ENCODE measurements at places on chromosomes 2 and 18.

GRCh38 chr2:65662654-65663432, 230.4 kb upstream of the SPRED2 start:
- no peak for DNase-seq

DNA sequence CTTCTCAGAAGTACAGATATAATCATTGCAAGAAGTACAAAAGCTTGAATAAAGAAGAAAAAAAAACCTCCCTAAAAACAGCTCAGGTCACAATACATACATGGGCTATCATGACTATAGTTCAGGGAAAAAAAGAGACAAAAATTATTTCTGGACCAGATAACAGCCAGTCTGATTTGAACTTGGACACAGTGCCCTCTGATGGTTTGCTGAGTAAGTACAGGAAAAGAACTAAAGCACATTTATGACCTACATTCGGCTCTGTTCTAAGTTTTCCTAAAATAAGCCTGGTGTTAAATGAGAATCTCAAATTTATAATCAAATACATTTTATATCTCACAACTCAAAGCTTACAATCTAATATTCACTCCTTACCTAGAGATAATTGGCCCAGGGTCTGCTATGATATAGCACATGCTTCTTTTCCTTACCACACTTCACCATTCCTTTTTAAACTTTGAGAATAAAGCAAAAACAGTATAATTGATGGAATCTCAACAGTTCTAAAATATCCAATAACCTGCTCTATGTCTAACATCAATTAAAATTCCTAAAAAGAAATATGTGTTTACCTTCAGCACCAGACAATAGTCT, 81.1 kb downstream of the RAPH1 start:
- peak; percentile 45 for DNase-seq

DNA sequence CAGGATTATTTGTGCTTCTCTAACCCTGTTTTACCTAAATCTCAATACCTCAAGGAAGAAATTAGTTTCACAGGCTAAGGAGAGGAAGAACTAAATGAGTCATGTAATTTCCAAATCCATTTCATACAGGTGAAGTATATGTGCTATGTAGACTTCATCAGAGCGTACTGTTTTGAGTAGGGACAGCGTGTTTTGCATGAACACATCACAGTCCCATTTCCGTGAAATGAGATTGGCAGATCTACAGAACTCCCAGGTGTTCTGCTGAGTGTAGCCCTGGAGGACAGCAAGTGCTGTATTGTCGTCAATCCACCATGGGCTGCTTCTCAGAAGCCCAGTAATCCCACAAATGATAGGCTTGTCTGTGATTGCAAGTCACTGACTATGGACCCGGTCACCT, 97.7 kb downstream of the XRCC5 start:
- DNase-seq, result no peak

GRCh38 chr2:127707890-127708648, 6.8 kb downstream of the SFT2D3 start:
- no peak for DNase-seq

GRCh38 chr2:216233281-216233995, 124.3 kb downstream of the XRCC5 start:
- DNase-seq, result no peak

- no peak for DNase-seq
These were observed 28.8 kb upstream of the FBXO11 start for GRCh38 chr2:47935071-47935470.

DNA sequence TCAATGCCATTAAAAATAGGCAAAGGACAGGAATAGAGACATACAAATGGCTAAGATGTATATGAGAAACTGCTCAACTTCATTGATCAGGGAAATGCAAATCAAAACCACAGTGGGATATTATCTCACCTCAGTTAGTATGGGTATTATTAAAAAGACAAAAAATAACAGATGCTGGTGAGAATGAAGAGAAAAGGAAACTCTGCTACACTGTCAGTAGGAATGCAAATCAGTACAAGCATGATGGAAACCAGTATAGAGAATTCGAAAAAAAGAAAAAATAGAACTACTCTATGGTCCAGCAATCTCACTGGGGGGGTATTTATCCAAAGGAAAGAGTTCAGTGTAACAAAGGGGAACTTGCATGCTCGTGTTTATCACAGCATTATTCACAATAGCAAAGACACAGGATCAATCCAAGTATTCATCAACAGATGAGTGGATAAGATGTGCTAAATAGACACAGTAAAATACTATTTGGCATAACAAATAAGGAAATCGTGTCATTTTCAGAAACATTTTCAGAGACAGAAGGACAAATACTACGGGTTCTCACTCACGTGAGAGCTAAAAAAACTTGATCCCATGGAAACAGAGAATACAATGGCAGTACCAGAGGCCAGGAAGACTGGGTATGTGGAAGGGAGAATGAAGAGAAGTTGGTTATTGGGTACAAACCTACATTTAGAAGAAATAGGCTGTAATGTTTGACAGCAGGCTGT, 60.6 kb downstream of the CCDC74A start:
- DNase-seq, result no peak

DNA sequence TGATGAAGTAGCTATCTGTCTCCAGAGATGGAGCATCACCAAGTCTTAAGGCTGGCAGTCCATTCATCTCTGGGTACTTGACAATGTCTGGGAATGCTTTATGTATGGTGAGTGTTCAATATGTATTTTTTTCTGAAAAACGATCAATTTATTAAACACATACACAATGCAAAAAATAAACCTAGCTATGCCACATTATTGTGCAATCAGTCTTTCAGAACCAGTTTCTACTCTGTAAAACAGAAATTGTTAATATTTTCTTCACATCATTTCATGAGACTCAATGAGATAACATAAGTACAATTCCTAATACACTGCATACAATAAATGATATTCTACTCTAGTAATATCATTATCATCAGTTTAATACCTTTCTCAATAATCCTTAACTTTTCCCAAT, 122.5 kb downstream of the PIGN start:
- DNase-seq, result no peak

GRCh38 chr18:78979056-78979729, 425 bp upstream of the SALL3 start:
- DNase-seq, result no peak

- no peak for DNase-seq
These were observed 10.9 kb downstream of the ALS2 start for GRCh38 chr2:201769666-201770373.

DNA sequence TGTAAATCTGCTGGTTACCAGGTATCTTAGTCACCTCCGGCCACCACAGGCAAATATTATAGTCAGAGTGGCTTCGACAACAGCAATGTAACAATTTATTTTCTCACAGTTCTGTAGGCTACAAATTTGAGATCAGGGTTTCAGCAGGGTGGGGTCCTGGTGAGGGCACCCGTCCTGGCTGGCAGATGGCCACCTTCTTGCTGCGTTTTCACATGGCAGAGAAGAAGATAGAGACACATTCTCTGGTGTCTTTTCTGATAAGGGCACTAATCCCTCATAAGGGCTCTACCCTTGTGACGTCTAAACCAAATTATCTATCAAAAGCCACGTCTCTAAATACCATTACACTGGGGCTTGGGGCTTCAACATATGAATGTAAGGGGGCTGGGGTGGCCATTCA, 843.2 kb upstream of the FANCL start:
- no peak for DNase-seq

DNA sequence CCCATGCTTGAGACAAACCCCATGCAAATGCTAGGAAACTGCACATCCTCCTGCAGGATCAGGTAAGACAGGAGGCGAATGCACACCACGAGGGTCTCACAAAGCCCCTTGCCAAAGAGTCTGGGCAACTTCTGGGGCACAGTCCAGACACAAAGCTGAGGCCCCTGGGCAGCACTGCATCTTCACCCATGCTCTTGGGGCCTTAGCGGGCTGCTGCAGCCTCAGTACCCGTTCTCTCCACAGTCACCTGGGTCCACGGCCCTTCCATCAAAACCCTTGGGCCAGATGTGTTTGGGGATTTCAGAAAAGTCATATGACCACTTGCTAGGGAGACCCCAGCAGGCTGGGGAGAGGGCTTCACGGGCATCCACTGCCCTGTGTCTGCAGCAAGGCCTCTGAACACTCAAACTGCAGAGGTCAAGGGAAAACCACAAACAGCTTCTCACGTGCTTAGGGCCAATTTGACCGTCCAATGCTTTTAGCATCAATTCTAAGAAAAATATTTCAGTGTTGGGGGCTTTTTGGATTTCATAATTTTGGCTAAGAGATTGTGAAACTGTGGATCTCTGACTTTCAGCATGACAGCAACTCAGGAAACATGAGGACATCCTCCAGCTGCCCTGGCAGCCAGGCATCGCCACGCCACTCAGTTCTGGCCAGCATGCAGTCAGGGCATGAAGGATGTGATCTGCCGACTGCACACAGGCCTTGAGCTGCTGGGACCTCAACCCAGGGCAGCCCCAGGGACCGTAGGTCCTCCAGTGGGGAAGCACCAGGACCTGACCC, 20.0 kb downstream of the PASK start:
- no peak for DNase-seq

- no peak for DNase-seq
These were observed 1260.9 kb upstream of the NRXN1 start for GRCh38 chr2:52292801-52293200.

GRCh38 chr2:134452042-134452733, 198.3 kb downstream of the MGAT5 start:
- DNase-seq, result no peak

GRCh38 chr2:11552260-11552638, 18.4 kb downstream of the GREB1 start:
- no peak for DNase-seq

- peak; percentile 53 for DNase-seq
These were observed 68.7 kb downstream of the MTHFD2 start for GRCh38 chr2:74267068-74267467.

DNA sequence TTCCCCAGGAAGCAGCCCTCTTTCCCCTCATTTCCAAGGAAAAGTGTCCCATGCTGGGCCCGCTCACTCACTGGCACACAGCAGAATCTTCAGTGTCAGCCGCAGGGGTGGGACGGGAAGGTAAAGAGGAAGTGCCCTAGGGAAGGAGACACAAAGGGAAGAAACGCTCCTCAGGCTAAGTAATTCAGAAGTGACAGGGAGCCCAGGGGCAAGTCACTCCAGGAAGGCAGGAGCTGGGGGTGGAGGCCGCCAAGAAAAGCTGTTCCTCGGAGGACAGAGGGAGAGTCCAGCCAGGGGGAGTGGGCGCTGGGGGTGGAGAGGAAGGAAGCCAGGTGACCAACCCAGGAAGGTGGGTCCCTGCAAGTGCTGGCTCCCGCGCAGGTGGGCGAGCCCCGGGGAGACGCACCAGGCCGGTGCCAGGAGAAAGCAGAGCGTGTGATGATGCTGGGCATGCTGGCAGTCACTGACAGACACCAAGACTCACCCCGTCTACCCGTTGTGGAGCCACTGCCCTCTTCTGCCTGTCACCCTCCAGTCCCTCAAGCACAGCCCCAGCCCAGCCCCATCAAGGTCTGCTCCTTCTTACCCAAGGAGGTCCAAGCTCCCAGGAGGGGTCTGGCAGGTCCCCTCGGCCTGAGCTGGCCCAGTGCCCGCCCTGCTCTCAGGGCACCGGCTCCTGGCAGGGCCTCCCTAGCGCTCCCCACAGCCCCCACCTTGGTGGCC, 21.7 kb downstream of the HDAC4 start:
- no peak for DNase-seq

GRCh38 chr2:152565884-152566727, 151.2 kb downstream of the PRPF40A start:
- DNase-seq, result no peak

DNA sequence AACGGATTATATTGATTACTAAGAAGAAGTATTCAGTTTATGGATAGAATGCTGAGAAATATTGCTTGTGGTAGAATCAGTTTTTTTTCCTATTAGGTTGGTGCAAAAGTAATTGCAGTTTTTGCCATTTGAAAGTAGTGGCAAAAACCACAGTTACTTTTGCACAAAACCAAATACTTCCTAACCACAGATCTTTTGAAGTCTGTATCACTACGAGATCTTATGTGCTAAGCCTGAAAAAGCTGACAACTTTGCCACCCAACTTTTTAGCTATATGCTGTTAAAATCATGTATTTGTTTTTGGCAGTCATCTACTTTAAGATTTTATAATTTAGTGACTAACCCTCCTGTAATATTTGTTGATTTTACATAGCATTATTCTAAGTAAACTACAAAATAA, 24.6 kb downstream of the DNAJC10 start:
- DNase-seq, result no peak

GRCh38 chr2:119788752-119789151, 29.0 kb downstream of the PTPN4 start:
- no peak for DNase-seq

DNA sequence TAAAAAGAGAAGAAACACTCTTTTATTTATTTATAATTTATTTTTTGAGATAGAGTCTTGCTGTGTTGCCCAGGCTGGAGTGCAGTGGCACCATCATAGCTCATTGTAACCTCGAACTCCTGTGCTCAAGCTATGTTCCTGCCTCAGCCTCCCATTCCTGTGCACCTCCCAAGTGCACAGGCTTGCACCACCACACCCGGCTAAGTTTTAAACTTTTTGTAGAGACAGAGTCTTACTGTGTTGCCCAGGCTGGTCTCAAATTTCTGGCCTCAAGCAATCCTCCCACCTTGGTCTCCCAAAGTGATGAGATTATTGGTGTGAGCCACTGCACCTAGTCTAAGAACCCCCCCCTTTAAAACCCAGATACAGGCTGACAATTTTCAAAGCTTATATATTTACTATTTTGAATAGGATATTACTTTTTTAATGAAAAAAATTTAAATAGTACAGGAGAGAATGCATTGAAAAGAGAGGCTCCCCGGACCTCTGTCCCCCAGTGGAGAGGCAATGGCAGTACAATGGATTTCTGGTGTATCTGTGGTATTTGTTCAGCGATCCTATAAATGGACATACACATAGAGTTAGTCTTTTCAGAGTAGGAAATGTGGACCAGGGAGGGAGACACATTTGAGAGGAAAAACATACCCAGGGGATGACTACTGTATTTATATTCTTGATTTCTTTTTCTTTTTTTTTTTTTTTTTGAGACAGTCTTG, 48.1 kb upstream of the CNOT11 start:
- DNase-seq, result no peak

DNA sequence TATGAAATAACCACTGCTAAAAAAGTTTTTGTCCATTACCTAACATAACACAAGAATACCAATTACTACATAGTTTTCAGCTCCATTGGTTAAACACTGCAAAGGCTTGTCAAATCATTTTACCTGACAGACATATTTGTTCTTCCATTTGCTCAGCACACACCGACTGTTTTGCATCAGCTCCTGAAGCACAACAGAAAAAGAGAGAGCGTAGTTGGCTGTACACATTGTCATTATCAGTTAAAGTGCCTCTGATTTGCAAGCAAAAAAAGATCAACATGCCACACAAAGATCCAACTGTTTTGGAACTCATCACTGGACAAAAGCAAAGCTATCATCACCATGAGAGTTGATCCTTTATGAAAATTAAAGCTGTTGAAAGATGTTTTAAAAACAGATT, 103.8 kb downstream of the WDPCP start:
- DNase-seq, result no peak

- DNase-seq, result no peak
These were observed 104.6 kb downstream of the VIT start for GRCh38 chr2:36801088-36801487.

GRCh38 chr2:24886691-24887304, 33.2 kb downstream of the ADCY3 start:
- DNase-seq, result no peak

Measured in HCT116 (cell line).